ENCODE measurements at places on chromosomes 2 and 18.

GRCh38 chr18:40902436-40902835 lies 1052.6 kb upstream of the PIK3C3 start:
- no peak for DNase-seq

GRCh38 chr2:157231476-157231875 lies 26.0 kb upstream of the GALNT5 start:
- DNase-seq = no peak

GRCh38 chr2:170928036-170928823 lies 823 bp upstream of the GORASP2 start:
- no peak for DNase-seq

- no peak for DNase-seq
Observed at GRCh38 chr2:65054749-65055421, 1.3 kb upstream of the CEP68 start.

DNA sequence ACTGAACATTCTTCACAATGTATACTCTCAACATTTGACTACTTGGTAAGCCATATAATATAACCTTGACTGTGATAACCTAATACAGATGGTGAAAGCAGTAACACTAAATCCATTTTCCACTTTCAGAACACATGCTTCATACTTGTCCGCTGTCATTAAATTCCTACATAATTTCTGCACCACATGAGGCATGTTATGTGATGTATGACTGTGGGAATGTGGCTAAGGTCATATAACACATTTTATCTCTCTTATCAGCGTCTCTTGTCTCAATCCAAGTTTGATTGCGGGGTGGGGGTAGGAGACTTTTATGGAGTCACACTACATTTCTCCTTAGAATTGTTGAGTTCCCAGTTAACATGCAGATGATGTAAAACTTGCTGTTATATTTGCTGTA lies 110.9 kb downstream of the MTCL1 start:
- DNase-seq = no peak

DNA sequence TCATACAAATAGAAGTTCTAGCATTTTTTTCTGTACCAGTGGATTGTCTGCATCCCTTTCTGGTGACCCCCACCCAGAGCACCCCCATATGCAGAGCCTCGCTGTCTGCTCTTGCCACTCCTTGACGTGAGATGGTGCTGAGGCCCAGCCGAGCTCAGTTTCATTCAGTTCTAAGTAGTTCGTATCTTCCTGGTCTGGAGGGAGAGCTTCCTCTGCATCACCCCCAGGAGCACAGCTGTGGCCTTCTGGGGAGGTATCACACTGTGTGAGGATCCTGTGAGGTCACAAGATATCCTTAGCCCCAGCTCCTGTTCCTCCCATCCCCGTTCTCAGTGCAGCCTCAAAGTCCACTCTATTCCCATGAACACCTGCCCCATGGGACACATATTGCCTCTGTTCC lies 132.7 kb downstream of the PTGR3 start:
- DNase-seq = no peak
